Fibroblast of lung (primary cell): ENCODE measurements at places on chromosomes 7 and 10. TPM values are rescaled to one million over a fixed set of nuclear protein-coding genes. Genes with fewer than 3 reads are reported as not detected.
A peak's percentile ranks its signal among the peaks of the same experiment; 100 is the strongest.

Gene DPP6
- not detected in 2 replicates for total RNA-seq

Gene MMD2
- not detected in 2 replicates for total RNA-seq

Gene CTAGE15
- 0.17 and 0.26 TPM in 2 replicates for total RNA-seq

Gene FRG2B
- not detected in 2 replicates for total RNA-seq

Gene NPTX2
- under 0.01 and 0.26 TPM in 2 replicates for total RNA-seq

Gene CRTAC1
- not detected in 2 replicates for total RNA-seq

DNA sequence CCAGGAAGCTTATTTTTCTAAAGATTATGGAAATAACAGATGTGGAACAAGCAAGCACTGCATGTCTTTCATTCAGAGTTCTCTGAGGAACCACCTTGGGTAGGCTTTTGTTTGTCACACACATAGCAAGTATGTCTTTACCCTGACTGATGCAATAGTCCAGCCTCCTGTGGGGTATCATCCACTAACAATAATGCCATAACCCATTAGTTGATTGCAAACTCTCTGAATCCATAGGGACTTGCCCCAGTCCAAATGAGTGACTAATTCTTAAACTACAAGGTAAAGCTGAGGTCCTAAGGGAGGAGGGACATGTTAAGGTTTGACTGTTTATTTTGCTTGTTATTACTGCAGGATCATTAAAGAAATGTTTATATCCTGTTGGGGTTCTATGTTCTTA lies 151.4 kb upstream of the PRPS1L1 start:
- DNase-seq: no peak

GRCh38 chr10:97889461-97890265 lies 40.0 kb downstream of the GOLGA7B start:
- peak; percentile 18 for DNase-seq

DNA sequence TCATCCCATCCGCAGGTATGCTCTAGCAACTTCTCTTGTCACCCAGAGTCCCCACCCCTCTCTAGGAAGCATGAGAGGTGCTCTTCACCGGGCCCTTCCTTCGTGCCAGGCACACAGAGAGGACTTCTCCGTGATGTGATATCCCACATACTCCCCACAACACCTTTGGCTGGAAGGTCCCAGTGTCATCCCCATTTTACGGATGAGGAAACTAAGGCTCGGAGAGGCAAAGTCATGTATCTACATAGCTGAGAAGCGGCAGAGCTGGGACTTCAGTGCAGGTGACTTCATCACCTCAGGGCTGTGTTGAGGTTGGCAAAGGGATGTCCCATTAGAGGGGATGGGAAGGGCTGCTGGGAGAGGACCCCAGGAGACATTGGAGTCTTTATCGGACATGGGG lies 15.4 kb downstream of the TMEM270 start:
- no peak for DNase-seq

DNA sequence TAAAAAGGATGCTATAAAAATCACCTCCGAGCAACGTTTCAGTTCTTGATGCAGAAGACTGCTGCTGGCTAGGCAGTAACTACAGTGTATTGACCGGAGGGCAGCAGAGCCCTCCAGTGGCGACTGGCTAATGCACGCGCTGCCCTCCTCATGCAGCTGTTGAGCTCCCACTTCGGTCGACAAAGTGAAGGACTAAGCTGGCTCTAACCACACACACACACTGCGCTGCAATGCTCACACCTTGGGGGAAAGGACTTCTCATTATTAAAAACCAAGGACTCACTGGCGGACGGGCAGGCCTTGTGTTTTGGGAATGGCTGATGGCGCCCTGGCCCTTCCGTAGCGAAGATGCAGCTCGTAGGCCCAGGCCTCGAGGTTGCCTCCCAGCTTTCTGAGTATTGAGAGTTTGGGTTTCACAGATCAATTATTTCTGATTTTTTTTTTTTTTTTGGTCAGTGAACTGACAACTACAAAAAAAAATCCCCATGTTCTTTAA lies 120.9 kb upstream of the DIP2C start:
- no peak for DNase-seq

GRCh38 chr7:147070886-147071285 lies 954.3 kb downstream of the CNTNAP2 start:
- no peak for DNase-seq

GRCh38 chr7:151104411-151105235 lies 18.3 kb downstream of the AGAP3 start:
- peak; percentile 61 for DNase-seq

GRCh38 chr7:23889566-23889965 lies 179.5 kb downstream of the STK31 start:
- DNase-seq: no peak

GRCh38 chr7:135537453-135537852 lies 20.3 kb upstream of the NUP205 start:
- DNase-seq: no peak

GRCh38 chr10:61480208-61480607 lies 27.0 kb upstream of the TMEM26 start:
- DNase-seq: no peak

DNA sequence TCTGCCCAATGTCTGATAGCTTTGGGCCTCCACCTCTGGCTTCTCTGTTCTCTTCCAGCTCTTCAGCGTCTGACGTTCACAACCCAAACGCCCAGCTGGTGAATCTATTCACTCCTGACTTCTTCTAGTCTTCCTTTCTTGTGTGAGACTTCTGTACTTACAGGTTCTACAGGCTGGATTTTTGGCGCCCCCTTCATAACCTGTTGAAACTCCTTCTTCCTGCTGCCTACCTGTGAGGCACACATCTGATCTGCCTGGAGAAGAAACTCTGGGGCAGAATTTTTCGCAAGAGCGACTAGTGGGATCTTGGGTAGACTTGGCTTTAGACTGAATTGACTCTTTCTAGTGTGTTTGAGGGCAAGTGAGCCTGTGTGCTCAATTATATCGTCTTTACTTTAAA lies 249.3 kb downstream of the REEP3 start:
- no peak for DNase-seq

DNA sequence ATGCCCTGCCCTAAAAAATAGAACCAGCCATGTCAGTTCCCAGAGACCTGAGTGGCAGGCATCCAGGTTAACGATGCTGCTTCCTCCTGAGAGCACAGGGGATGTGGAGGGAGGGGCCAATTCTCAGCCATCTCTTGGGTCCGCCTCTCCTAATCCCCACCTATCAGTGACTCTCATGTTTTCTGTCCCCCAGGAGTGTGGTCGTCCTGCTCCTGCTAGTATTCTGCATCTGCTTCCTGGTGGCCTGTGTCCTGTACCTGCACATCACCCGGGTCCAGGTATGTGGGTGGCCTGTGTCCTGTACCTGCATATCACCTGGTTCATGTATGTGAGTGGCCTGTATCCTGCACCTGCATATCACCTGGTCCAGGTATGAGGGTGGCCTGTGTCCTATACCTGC lies 105.3 kb downstream of the ADCY1 start:
- DNase-seq: no peak

- no peak for DNase-seq
Measured at GRCh38 chr7:102156867-102157266, 129.8 kb upstream of the SH2B2 start.
